Right cardiac atrium (tissue), 5 donors: ENCODE measurements at places on chromosomes 6 and 20. TPM values are rescaled to one million over a fixed set of nuclear protein-coding genes. Genes with fewer than 3 reads are reported as not detected.
A peak's percentile ranks its signal among the peaks of the same experiment; 100 is the strongest.

DNA sequence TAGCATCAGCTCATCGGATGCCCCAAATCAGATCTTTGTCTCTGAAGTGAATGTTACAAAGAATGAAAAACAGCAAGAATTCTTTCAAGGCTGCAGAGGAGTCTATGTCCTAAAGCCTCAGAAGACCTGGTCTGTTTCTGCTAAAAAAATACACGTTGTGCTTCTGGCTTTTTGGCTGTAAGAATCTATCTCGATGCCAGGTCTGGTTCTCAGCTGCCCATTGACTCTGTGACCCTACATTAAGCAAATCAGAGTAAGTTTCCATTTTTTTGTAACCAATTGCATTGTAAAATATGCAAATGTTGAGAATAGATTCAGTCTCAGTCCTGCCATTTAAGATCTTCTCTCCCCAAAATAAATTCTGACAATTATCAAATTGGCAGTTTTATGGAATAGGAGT, 705.4 kb downstream of the RFPL4B start:
- DNase-seq, result no peak

- DNase-seq, result no peak
Measured at GRCh38 chr6:71043902-71044301, 87.0 kb upstream of the B3GAT2 start.

Gene PDE7B
- total RNA-seq, result 8.3 TPM

DNA sequence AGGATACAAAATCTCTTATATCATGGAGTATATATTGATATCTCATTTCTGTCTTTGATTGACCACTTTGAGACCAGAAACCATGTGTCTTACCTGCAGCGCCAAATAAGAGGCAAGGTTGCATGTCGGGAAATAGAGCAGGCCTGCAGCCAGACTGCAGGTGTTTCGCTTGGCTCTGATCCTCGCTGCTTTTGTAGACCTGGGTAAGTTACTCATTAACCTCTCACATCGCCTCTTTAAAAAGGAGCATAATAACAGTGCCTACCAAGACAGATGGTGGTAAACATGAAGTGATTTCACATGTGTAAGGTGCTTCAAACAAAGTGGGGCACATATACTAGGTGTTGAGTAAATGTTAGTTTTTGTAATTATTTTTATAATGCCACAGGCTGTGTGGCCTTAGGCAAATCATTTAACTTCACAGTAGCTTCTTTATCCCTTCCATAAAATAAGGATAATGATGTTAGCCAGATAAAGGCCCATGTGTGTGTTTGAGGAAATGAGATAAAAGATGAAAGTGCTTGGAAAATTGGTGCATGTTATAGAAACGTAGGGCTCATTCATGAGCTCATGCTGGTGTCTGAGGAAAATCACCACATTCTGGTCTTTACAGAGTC, 248.8 kb upstream of the MAP3K7 start:
- DNase-seq, result no peak

DNA sequence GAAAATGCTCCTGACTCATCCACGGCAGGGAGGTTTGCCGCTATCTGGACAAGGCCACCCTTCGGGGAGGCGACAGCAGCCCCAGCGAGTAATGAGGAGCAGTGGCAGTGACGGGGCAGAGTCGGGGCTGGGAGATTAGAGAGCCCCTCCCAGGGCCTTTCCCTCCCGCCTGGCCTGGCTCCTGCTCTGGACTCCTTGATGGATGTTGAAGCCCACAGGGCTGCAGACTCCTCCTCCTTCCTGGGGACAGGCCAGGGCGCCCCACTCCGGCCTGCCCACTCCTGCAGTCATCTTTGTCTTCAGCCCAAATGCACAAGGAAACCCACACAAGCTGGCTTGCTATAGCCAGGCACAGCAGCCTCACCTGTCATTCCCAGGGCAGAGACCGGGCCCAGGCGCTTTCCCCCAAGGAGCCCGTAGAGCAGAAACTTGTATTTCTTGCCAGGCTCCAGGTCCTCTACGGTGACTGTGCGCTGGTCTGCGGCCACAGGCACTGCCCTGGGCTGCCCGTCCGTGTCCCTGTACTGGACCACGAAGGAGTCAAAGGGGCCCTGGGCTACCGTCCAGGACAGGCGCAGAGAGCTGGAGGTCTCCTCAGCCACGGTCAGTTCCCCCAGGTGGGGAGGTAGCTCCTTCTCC, 7.7 kb downstream of the CYP21A2 start:
- peak; percentile 82 for DNase-seq

DNA sequence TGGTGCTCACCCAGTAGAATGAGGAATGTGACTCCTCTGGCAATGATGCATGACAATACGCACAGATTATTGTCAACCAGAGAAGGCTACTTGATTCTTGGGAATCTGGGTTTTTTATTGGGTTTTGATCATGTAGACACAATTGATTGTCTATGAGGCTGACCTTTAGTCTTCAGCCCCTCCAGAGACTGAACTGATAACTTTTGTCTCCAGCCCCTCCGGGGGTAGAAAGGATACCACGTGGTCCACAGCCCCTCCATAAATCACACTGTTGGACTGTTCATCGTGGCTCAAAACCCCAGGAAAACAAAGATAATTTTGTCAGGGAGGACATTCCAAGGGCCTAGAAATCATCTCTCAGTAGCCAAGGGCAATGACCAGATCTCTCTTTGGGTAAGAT, 57.5 kb upstream of the ADGRF5 start:
- DNase-seq, result no peak

Gene RNF39
- total RNA-seq, result not detected

GRCh38 chr6:11423072-11423471, 114.5 kb upstream of the TMEM170B start:
- DNase-seq, result no peak

DNA sequence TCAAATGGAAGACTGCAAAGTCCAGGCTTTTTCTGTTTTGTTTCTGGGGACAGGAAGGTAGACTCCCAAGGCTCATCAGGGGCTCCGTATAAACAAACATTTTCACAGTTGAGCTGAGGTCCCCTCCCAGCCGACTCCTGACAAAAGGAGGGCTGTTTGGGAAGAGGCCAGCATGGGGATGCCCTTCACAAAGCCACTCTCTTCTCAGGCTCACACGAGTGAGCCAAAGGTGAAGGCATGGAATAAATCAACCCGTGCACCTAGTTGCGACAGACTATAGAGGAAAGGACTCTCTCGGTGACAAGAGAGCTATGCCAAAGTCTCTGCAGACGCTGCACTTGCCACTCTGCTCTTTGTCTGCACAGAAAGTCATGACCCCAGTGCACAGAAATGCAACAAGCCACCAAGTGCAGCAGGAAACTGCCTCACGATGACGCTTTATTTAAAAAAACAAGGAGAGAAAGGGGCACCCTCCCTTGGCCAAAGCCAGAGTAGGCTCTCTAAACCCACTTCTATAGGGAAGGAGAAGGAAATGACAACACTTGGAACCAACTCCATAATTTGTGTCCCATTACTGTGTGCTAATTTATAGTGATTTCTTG, 21.0 kb downstream of the JAG1 start:
- DNase-seq, result no peak

DNA sequence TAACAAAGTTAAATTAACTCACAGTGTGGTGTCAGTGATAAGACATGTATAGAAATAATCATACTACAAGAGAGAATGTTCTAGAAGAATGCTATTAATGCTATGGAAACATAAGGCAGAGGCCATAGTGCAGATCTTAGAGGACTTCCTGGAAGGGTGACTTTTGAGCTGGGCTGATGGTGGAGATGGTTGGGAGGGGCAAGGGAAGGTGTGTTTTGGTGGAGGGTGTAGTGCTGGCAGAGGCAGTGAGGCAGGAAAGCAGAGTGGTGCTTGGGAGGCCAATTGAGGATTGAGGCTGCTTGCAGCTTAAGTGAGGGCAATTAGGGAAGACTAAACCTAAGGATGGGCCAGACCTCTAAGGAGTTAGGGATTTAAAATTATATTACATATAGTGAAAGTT, 58.5 kb upstream of the FNDC1 start:
- DNase-seq, result no peak

DNA sequence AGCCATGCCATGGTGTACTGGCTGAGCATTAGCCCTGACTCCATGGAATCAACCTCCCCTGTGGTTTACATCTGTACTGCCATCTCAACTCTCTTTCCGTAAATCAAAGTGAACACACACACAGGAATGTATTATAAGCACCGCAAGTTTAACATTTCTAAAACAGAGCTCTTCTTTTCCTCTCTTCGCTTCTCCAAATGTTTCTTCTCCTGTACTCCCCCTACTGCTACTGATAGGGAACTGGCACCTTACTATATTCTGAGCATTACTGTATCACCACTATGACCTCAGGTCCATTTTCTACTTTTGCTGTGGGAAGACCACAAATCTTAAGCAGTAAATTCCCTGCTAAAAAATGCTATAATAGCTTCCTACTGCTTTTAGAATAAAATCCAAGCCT, 101.2 kb downstream of the NUS1 start:
- no peak for DNase-seq

Gene MLN
- not detected for total RNA-seq

DNA sequence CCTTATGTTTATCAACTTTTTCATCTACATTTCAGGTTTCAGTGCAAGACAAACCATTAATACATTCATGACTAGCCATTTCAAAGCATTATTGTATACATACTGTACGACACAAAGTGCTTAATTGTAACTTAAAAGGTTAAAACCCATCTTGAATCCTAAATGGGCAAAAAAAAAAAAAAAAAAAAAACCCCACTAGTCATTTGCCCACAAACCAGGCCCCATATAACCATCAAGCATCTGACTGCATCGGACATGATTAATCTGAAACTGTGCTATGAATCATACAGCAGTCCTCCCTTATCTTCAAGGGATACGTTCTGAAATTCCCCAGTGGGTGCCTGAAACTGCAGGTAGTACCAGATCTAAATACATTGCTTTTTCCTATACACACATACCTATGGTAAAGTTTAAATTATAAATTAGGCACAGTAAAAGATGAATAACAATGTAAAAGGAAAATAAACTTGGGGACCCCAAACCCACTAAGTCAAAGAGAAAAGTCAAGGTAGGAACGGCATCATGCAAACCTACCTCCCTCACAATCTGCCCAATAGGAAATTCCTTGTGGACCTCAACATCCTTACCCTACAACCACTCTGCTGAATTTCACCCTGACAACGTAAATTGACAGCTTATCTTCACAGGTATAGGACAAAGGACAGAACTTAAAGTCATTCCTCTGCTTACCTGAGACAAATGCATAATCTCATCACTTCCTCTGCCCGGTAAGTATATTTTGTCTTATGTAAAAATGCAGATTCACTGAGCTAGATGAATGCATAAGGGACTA, 14.3 kb downstream of the B4GALT5 start:
- no peak for DNase-seq

Gene KCNK5
- total RNA-seq, result 1.2 TPM

GRCh38 chr20:39328347-39328746, 366.2 kb downstream of the DHX35 start:
- no peak for DNase-seq

DNA sequence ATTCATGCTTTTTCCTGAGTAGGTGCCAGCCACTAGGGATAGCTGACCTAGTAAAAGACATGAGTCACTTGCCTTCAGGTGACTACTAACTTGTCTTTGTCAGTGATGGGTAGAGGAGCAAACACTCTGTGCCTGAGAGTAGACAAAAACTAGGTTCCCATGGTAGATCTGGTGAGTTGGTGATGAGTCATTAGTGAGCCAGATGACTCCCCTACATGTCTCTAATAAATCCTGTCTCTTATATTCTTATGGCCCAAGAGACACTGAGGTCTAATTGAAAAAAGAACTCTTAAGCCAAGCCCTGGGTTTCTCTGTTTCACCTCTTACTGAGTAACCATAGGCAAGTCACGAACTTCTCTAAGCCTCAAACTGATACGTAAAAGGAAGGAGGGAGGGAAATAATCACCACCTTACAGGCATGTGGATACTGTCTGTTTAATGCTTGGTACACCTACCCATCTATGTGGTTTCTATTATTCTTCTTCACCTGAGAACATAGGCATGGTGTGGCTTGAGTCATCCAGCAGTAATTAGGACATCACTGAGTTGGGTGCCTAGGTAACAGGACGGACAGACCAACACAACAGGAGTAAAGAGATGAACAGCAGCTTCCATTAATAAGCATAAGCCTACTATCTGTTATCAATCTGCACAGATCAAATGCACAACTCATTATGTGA, 20.3 kb downstream of the TTPAL start:
- DNase-seq, result no peak

Gene SLC26A8
- not detected for total RNA-seq

Gene LHFPL5
- total RNA-seq, result not detected

DNA sequence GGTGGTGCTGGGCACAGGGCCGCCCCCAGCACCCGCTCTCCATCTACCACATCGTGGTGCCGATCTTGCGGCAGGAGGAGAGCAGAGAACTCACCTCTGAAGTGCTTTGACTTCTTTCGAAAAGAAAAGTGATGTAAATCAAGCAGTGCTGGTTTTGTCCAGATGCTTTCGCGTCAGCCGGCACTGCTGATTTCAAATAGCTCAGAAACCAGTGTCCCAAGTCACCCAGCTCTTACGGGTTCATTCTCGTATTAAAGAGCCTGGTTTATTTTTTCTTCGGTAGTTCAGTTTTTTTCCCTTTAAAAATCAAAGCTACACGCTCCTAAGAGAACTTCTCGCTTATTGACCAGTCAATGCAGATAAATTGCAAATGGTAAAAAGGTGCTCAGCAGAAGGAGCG, 32.1 kb downstream of the MYT1 start:
- DNase-seq, result no peak

GRCh38 chr6:149503872-149504271, 19.1 kb upstream of the ZC3H12D start:
- no peak for DNase-seq

Gene DEFB115
- not detected for total RNA-seq

- no peak for DNase-seq
Measured at GRCh38 chr6:43940393-43941087, 170.5 kb downstream of the VEGFA start.

DNA sequence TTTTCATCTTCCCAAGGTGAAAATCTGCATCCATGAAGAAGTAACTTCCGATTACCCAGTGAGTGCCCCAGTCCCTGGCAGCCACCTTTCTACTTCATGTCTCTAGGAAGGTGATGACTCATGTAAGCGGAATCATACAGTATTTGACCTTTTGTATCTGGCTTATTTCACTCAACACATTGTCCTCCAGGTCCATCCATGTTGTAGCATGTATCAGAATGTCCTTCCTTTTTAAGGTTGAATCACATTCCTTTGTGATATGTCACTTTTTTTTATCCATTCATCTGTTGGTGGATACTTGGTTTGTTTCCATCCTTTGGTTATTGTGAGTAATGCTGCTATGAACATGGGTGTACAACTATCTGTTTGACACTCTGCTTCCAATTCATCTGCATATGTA, 176.3 kb upstream of the CDYL start:
- no peak for DNase-seq

Gene FYN
- 73.3 TPM for total RNA-seq

GRCh38 chr6:82737965-82738364, 327.7 kb downstream of the UBE3D start:
- no peak for DNase-seq

DNA sequence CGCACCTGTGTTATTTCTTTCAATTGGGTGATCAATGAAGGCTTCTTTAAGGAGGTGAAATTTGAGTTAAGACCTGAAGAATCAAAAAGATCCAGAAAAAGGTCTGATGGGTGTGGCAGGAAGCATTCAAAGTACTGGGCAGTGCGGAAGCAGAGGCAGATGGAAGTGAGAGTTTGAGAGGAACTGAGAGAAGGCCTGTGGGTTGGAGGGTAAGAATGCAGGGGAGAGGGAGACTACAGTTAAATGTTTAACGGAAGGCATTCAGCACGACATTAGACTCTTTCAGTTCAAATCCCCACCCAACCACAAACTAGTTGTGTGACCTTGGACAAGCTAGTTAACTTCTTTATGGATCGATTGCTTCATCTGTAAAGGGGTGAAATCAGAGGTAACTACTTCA, 50.5 kb upstream of the GCM1 start:
- no peak for DNase-seq

Gene OR2J3
- total RNA-seq, result not detected

GRCh38 chr6:16760516-16761470, at the start of gene ATXN1:
ATXN1 (minus strand) TSS chr6:16761460.
- peak; percentile 63 for DNase-seq
